Stimulated activated CD4-positive, alpha-beta T cell treated with anti-CD3 and anti-CD28 coated beads, Interleukin-15, amount 100 ng/mL, for 48 hours (primary cell): ENCODE measurements at places on chromosomes 7 and 10.
A peak's percentile ranks its signal among the peaks of the same experiment; 100 is the strongest.

- DNase-seq, result no peak
These were observed 42.3 kb upstream of the MSRB2 start for GRCh38 chr10:23053036-23053435.

DNA sequence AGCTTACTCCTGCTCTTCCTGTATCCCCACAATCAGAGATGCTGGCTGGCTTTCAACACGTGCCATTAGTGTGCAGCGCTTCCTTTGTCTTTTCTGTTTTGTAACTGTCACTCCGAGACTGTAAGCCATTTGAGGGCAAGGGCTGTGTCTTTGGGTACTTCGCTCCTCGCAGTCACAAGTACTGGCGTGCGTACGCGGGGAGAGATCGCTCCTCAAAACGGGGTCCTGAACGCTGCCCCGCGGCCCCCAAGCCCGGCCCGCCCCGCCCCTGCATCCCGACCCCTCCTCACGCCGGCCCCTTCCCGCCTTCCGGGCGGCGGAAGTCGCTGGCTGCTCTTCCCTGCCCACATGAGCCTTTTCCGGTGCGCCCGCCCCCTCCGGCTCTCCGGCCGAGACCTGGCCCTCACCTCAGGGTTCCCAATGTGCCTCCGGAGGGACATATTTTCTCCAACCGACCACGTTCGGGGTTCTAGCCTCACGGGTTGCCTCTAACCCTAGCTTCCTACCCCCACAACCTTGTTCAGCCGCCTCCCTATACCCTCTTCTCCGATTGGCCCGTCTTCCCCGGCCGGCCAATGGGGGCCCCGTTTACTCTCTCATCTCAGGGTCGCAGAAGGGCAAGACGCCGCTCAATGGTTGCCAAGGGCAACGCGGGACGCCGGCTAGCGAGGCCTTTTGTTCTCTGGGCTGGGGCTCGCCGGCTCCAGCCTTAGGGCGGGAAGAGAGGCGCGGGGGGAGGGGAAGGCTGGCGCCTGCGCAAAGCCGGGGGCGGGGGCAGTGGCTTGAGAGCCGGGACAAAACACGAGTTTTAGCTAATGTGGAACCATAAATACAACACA, at the start of gene CEP41:
Gene CEP41 (minus strand): TSS at position 490 of the 839 bp plus-strand sequence. CDS start 50 bp downstream, at position 440.
- peak; percentile 93 for DNase-seq

DNA sequence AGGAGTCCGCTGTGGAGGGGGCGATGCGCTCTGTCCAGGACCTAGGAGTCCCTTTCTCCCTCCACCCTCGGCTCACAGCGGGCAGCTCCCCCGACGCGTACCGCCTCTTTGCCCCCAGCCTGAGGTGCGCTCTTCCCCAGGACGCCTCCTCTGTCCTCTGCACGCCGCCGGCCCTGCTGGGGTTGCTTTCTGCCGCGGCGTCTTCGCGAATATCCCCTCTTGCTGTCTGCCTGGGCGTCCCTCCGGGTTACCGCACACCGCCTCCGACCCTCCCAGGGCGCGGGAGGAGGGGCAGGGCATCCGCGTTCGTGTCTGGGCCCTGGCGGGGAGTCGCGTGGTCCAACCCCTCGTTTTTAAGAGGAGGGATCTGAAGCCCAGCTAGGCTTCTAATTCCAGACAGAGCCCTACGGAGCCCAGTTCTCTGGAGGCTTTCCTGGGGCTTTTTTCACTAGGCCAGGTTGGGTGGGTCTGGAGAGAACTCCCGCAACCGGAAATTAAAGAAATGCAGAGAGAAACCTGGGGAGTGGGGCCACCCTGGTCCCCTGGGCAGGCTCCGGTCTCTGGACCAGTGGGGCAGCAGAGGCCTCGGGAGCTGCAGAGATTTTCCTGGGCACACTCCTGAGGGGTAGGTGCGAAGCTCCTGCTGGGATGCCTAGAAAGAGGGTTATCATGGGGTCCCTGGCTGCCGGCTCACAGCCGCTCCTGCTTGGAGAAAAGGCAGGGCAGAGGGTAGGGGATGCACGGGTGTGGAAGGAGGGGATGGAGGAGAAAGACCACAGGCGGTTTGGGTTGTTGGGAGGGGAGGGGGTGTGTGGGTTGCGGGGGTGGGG, 166.9 kb downstream of the UBE2H start:
- no peak for DNase-seq

DNA sequence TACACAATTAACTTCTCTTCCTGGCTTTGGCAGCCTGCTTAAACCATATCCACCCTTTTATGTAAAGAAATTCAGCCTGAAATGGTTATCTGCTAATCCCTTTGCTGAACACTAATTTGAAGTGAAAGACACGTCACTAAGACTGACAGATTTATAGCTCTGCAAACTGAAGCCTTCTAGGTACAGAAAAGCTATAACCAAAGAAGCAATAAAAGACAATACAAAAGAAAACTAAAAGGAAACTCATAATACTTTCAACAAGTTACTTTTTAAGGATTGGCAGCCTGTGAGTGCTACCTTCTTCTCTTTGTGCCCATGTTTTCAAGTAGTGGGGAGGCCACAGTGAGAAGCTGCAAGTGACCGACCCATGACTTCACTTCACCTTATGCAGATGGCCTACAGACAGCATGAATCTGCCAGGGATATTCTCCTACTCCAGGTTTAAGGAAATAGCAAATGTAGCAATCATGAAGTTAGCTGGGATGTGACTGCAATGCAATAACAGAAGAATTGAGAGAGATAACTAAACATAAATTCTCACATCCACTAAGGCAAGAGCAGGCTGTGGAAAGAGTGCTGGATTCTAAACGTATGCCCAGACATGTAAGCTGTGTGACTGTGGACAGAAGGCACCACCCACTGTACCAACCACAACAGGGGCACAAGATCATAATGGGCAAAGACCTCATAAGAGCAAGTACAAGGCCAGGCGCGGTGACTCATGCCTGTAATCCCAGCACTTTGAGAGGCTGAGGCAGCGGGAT, 10.7 kb upstream of the SPOCK2 start:
- no peak for DNase-seq

GRCh38 chr7:144255471-144255897, 9.1 kb downstream of the OR2A7 start:
- no peak for DNase-seq

DNA sequence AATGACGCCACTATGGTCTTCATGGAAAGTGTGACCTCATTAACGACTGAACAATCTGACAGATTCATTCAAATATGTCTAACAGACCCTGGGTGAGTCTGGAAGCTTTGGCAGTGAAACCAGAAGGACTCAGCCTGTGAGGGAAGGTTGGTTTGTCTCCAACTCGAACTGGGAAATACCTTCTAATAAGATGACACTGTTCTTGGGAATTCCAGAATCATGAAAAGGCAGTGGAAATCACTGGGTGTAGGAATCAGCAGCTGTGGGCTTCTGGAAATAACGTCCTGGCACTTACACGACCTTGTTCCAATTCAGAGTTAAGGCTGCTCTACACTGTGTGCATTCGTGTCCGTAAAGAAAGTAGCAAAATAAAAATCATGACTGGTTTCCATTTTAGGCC, 75.1 kb downstream of the DGKI start:
- DNase-seq, result no peak

DNA sequence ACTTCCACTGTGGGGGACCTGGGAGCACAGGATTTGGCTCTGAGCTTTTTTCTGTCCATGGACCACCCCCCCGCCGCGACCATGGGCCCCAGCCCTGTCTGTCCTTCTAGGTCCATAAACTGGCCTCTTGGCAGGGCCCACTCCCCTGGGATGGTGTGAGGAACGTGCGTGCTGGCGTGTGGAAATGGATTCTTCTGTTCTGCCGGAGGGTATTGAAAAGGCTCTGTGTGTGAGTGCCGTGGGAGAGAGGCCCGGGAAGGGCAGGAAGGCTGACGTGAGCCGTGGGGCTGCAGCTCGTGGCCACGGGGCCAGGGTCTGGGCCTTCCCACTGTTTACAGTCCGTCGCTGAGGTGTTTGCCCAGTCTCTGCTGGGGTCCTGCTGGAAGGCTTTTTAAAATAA, 123.7 kb downstream of the GRK5 start:
- DNase-seq, result no peak

- no peak for DNase-seq
These were observed 153.1 kb downstream of the ZNF365 start for GRCh38 chr10:62527019-62527827.

DNA sequence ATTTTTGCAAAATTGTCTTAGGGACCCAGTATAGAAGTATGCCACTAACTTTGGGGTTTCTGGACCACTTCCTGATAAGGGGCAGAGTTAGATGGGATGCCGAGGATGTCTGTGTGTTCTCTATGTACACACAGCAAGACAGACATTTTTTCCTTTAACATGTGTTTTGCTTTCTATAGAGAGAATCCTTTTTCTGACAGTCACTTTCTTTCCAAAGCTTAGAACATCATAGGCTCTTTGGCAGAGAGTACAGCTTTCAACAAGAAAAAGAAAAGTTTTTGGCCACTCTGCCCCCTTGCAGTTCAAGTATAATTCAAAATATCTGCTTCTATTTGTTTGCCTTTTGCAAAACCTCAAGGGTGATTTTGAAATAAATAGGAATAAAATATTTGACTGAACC, 44.1 kb downstream of the PAPSS2 start:
- no peak for DNase-seq

DNA sequence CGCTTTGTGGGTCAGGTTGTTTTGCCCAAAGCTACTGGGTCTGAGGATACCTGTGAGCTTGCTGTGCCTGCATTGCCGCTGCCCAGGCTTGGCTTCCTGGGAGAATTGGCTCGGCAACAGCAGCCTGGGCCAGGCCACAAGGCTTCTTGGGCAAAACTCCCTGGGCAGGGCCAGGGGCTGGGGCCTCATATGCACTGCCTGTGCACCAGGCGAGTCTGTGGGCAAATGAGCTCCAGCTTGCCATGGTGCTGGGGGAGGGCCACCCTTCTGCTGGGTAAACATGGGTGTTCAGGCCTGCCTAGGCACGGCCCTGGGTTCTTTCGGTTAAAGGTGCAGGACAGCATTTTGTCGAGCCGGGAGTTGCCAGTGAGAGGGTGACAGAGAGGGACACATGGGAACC, 19.4 kb downstream of the ZMIZ1 start:
- no peak for DNase-seq

DNA sequence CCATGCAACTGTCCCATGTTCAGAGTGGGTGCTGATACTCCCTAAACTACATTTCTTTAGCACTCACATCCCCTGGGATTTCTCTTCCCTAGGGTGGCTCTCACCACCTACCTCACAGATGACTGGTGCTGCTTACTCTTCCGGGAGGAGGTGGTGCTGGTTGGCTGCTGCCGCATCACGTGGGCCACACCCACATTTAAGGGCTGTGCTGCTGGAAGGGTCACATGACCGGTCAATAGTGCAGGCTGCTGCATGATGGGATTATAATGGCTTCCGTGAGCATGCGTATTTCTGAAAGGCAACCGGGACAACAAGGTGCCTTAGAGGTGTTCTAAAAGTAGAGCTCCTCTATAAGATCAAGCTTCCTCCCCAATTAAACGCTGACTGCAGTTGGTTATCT, 76.8 kb downstream of the CLEC2L start:
- DNase-seq, result no peak

- DNase-seq, result no peak
These were observed 177.3 kb upstream of the LYZL2 start for GRCh38 chr10:30806850-30807249.

DNA sequence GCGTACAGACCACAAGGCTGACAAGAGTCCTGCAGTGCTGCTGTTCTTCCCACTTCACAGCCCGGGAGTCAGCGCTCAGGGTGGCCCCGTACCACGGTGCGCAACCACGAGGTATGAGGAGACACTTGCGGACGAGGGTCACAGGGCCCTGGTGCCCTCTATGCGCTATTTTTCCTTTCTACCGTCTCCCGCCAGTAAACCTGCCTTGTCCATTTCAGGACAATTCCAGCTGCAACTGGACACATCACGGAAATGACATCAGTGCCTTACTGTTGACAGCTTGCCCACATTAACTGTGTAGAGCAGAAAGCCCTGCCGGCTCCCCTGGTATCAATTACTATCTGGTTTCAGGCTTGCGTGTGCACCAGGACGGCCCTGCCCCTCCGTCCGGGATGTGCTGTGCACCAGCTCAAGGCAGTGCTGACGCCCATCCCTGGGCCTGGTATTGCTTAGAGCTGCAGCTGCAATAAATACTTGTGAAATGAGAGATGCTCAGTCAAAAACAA, 65.1 kb downstream of the ZRANB1 start:
- DNase-seq, result no peak

DNA sequence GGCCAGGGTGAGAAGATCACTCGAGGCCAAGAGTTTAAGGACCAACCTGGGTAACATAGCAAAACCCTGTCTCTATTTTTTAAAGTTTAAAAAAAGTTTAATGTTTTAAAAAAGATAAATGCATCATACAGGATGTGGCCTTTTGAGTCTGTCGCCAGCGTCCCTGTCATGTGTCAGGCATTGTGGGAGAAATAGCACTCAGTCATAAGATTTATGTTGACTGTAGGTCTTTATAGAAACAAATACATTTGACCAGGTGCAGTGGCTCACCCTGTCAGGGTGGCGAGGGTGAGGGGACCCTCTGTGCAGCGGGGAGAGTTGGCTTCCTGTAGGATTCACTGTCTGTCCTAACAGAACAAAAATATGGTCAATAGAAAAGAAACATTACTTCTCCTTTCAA, 63.5 kb upstream of the SH2B2 start:
- no peak for DNase-seq

DNA sequence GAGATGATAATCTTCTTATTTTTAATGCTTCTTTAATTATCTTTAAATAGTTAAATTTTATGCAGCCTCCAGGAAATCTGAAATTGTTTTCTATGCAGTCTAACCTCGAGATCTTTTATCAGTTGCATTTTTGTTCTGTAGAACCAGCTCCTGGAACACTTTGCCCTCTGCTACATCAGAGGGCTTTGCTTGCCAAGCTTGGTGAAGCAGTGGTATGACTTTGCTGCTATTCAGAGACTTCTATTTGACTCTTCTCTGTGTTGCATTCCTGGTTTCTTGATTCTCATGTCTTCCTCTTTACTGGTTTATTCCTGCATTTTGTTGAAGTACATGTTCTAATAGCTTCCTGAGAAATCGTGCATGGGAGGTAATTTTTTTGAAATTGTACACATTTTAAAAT, 163.7 kb upstream of the TMEM229A start:
- no peak for DNase-seq
